T-helper 17 cell (primary cell): ENCODE measurements at places on chromosomes 5 and 9.

DNA sequence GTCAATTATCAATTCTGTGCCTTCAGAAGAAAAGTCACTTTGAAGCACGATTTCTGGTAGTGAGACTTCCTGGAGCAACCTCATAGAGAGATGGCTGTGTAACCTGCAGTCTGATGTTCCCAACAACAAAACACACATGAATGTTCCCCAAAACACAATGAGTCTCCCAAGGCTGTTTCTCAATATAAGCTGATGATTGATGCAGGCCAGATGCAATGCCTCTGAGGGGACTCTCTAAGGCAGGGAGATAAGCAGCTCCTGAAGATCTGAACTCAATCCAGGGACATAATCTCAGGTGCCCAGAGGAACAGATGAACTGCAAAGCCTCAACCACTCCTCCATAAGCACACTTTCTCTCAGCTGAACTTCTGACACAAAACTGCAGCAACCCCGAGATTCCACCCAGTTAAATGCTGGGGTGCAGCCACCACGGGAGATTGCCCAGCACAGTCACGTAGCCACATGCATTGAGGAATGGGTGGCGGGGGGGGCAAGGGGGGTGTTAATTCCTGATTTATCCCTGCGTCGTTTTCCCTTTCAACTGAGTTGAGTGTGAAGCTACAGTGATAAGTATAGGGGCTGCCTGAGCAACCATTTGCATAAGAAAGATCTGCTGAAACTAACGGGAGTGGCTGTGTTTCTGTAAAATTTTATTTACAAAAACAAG lies 122.7 kb upstream of the RASEF start:
- DNase-seq = no peak

- no peak for DNase-seq
These were observed 1.2 kb downstream of the TENT4A start for GRCh38 chr5:6714226-6715041.

DNA sequence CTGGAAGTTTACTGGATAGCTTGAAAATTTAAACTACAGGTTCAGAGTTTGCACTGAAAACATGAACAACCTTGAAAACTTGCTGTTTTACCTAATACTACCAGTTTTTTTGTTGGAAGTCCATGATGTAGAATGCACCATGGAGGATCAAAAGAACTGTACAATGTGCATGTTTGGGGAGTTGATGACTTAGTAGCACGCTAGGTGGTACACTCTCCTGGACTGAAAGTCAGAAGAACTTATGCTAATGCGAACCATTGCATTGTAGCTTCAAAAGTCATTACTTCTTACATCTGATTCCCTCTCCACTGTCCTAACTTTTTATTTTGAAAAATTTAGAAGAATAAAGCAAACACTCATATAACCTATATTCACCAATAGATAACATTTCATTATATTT lies 211.0 kb downstream of the OSTF1 start:
- DNase-seq = no peak

GRCh38 chr5:67306965-67307607 lies 110.5 kb upstream of the CD180 start:
- no peak for DNase-seq

DNA sequence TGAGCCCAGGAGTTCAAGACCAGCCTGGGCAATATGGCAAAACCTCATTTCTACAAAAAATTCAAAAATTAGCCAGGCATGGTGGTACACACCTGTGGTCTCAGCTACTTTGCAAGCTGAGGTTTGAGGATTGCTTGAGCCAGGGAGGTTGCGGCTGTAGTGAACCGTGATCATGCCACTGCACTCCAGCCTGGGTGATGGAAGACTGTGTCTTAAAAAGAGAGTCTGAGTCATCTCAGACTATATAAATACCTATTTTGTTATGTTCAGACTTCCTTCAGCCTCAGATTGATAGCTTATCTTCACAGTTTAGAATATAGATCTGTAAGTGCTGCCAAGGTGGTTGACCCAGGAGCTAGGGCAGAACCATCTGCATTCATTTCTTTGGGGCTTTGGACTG lies 1.6 kb upstream of the PAIP2 start:
- DNase-seq = no peak

DNA sequence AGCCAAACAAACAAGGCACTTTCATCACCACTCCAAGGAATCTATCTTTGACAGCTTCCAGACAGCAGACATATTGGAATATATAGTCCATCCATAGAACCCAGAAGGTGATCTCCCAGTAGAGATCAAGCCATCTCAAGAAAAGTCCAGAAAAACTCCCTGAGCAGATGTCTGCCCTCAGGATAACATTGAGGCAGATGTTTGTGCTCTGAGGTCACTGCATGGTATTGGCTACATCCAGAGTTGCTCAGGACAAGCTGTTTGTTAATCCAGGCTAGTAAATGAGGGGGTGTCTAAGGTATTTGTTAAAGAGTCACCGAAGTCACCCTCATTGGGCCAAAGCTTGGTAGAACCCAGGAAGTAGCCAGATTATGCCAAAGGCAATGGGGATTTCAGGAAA lies 556.3 kb upstream of the KLF4 start:
- DNase-seq = no peak

- no peak for DNase-seq
These were observed 1669.3 kb upstream of the CDH9 start for GRCh38 chr5:28707706-28708105.

DNA sequence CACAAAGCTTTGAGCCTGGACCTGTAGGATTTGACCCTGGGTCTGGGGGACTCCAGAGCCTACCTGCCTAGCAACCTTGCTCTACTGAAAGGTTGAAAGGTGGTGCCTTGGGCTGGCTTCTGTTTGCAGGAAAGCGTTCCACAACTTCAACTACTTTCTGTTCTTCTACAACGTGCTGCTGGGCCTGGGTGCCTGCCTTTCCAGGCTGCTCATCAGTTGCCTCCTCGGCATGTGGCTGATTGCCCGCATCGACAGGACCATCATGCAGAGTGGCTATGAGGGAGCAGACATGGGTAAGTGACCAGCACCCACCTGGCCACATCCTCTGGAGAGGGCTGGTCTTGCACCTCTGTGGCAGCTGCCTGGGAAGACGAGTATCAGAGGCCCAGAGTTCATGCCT lies 13.6 kb upstream of the CCDC180 start:
- DNase-seq = no peak

GRCh38 chr9:137160716-137161557 lies 8.9 kb downstream of the LRRC26 start:
- no peak for DNase-seq

DNA sequence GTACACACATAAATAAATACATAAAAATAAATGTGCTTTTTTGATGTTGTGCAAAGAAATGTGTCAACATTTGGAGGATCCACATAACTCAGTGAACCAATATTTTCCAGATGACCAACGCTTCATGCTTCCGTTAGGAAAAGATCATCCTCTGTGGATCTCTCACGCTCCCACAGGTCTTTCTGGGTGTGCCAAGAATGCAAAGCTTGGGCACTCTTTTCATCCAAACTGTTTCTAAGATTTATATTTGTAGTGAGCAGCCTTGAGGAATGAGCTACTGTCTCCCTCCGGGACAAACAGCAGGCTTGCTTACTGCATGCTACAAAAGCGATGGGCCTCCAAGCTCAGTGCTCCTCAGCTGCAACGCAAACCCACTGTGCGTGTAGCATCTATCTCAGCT lies 46.2 kb upstream of the RUFY1 start:
- no peak for DNase-seq

- DNase-seq = no peak
These were observed 122.3 kb upstream of the RAI14 start for GRCh38 chr5:34533582-34534522.

DNA sequence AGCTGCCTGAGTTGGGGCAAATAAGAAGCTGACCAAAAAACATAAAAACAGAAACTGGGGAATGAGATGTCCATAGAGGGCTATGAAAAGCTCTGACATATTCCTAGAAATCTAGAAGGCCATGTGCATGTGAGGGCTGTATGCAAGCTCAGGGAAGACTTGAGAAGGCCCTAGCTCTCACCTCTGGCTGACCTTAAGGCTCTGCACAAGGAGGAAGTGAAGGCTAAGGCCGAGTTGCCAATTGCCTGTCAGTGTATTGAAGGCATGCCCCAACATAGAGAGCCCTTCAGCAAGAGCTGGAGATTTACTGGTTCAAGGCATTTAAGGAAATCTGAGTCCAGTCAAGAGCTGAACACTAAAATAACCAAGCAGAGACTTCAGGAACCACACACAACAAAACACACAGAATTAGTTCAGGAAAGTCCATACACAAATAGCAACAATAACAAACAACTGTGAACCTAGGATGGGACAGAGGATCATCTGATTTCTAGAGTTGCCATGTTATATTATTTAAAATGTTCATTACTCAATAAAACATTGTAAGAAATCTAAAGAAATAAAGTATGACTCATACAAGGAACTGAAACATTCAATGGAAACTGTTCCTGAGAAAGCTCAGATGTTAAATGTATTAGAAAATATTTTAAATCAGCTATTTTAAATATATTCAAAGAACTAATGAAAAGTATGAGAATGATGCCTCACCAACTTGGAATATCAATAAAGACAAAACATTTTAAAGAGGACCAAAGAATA lies 161.8 kb downstream of the AUH start:
- no peak for DNase-seq

- DNase-seq = no peak
These were observed 70.3 kb upstream of the EQTN start for GRCh38 chr9:27367175-27367798.

GRCh38 chr5:87746891-87747377 lies 334.2 kb upstream of the CCNH start:
- no peak for DNase-seq

DNA sequence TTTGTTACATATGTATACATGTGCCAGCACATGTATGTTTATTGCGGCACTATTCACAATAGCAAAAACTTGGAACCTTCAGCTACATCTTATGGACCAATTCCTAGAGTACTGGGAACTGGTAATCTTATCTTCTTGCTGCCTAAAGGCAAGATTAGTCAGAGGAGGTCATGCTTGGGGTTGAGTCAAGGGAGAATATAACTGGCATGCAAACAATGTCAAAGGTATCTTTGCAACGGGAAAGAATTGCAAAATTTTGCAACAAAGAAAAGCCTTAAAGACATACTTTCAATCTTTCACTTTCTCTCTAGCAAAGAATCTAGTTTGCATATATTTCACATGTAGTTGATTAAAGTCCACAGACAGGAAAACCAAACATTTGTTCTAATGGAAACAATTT lies 145.2 kb downstream of the EDIL3 start:
- no peak for DNase-seq

DNA sequence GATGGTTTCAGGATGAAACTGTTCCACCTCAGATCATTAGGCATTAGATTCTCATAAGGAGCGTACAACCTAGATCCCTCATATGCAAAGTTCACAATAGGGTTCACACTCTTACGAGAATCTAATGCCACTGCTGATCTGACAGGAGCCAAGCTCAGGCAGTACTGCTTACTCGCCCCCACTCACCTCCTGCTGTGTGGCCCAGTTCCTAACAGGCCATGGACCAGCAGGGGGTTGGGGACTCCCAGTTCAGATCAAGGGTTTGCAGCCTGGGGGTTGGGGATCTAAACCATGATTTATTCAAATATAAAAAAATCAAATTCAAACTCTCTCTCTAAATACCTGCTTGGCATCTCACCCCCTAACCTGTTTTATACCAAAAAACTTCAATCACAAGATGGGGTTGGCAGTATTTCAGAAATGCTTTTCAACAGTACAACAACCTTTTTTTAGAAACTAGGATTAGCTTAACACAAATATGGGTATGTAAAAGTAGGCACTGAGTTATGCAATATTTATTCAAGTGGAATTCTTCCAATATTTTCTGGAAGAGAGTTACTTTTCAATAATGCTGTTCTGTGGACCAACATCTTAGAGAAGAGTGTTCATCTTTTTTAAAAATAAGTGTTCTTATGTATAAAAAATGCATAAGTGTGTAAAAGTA lies 30.1 kb upstream of the SLC12A2 start:
- DNase-seq = no peak

DNA sequence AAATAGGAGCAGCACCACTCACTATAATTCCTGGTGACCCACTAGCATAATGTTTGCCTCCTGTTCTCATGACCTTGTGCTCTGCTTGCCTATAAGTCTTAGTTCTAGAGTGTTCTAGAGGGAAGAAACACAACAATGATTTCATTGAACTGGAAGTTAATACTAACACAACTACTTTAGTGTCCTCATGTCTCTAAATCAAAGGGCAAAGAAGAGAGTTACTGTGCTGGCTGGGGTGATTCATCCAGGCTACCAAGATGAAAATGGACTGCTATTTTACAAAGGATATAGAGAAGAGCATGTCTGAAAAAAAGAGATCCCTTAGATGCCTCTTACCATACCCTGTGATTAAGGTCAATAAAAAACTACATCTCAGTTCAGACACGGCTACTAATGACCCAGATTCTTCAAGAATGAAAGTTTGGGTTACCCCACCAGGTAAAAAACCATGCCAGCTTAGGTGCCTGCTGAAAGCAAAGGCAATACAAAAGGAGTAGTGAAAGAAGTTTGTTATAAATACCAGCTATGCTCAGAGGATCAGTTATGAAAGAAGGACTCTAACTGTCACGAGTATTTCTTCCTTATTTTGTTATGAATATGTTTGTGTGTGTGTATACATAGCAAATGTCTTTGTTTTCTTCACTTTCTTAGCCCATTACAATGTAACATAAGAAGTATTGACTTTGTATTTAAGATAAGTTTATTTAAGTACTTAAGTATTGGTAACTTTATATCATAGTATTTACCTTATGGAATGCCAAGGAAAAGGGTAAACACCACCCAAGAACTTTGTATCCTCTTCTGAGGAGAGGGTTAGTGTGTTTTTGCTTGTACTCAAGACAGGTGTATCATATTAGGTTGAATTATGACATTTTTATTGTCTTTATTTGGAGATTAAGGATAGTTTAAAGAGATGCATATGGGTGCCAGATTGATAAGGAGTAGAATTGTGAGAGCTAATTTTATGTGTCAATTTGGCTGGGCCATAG lies 314.1 kb upstream of the PTGER4 start:
- DNase-seq = no peak

DNA sequence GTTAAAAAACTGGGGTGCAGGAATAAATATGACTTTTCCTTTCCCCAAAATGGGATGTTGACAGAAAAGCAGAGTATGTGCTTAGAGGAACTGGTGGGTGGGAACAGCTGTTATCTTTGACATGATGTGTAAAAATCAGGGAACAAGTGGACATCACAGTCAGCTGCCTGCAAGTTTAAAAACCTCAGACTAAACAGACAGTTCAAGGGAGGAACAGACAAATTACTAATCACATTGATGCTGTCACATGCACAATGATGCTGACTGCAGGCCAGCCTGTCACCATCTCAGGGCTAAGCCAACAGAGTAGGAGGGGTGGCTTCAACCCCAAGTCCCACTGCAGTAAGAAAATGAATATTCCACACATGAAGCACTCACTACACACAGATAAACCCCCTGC lies 38.2 kb upstream of the UBAP2 start:
- no peak for DNase-seq

- no peak for DNase-seq
These were observed 159.1 kb downstream of the OLFM1 start for GRCh38 chr9:135246248-135247205.

- DNase-seq = no peak
These were observed 169.2 kb upstream of the MAP1B start for GRCh38 chr5:71937921-71938698.

- DNase-seq = no peak
These were observed at the start of gene SCGB3A1 for GRCh38 chr5:180591311-180591887. SCGB3A1 (minus strand) TSS chr5:180591499; CDS start chr5:180591462, 37 bp downstream.

- no peak for DNase-seq
These were observed 1.6 kb upstream of the GALT start for GRCh38 chr9:34644766-34645314.
